Fibroblast of skin of left biceps (primary cell): ENCODE measurements at places on chromosomes 3 and 15.
A peak's percentile ranks its signal among the peaks of the same experiment; 100 is the strongest.

DNA sequence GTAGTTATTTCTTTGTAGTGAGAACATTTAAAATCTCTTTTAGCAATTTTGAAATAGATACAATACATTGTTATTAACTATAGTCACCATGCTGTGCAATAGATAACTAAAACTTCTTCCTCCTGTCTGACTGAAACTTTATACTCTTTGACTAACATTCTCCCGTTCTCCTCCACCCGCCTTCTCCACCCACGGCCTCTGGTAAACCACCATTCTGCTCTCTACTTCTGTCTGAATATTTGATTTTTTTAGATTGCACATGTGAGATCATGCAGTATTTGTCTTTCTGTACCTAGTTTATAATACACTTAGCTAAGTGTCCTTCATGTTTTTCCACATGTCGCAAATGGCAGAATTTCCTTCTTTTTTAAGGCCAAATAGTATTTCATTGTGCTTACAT, 72.8 kb upstream of the RBM5 start:
- DNase-seq = no peak

DNA sequence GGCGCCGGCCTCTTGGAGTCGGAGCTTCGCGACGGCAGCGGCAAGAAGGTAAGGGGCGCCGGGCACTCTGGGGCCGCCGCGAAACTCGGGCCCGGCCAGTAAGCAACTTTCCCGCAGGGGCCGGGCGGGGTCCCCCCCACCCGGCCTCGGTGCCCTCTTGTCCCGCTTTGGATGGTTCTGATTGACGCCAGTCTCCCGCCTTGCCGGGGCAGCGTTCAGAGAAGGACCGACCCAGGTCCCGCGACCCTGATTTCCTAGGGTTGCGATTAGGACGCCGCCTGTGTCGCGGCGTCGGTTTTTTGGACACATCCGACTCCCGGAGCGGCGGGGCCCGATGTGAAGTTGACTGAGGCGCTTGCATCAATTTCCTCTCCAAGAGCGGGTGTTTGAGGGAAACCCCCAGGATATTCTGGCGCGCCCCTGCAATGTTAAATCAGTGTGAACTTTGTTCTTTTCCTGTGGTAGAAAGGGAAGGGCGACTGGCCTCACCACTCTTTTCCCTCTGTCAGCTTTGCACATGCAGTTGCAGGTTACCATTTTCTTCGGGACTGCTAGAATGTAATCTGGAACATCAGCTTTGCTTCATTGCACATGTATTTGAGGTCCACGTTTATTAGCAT, 755 bp downstream of the PDE8A start:
- no peak for DNase-seq

GRCh38 chr3:141798448-141798845, 35.2 kb downstream of the GRK7 start:
- no peak for DNase-seq

DNA sequence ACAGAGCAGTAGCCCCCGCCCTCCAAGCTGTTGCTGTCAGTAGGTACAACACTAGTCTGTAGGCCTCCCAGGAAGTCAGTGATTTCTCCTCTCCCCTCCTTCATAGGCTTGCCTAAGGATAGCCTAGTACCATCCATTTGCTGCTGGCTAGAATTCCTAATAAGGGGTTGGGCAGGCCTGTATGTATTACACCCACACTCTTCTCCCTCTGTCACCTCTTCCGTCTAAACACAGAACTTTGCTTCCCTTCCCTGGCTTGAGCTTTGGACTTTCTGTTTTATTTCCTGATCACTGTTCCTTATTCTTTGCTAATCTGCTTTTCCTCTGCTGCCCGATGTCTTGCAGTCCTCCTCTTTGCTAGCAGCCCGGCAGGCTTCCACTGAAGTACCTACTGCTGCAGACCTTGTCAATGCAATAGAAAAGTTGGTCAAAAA, 93.4 kb upstream of the UMPS start:
- no peak for DNase-seq

DNA sequence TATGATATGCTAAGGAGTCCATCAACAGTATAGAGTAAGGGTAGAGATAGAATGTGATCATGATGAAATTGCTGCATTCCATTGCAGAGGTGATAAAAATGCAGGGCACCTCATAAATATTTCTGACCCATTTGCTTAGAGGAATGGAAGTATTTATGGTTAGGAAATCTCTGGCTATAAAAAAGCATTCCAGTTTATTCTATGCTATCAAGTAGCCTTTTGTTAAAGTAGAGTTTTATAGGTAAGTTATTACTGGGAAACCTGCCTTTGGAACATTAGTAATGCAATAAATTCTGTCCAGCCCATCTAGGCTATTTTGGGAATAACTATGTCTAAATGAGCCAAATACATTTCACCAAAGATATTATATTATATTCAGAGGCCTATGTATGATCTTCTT, 19.8 kb upstream of the STRIT1 start:
- peak; percentile 78 for DNase-seq

GRCh38 chr3:13831386-13831996, 48.4 kb downstream of the WNT7A start:
- no peak for DNase-seq

DNA sequence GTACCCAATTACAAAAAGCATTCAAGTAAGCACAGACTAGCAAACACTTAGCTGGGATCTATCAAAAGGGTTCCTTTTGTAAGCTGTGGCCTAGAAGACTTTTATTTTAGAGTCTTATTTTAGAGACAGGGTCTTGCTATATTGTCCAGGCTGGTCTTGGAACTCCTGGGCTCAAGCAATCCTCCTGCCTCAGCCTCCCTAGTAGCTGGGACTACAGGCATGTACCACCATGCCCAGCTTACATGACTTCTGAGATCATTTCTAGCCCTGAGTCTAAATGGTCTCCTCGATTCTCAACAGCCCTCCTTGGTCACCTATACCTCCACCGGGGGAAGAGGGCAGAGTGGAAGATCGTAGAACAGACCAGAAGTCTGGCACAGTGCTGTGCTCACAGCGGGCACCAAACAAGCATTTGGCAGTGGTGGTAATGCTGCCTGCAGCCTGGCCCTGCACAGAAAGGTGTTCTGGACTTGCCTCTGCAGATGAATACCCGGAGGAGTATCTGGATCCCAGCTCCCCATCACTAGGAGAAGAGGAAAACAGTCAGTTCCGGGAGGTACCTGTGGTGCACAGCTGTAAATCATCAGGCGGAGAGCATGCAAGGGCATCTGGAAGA, 2.4 kb downstream of the FAM219B start:
- no peak for DNase-seq

DNA sequence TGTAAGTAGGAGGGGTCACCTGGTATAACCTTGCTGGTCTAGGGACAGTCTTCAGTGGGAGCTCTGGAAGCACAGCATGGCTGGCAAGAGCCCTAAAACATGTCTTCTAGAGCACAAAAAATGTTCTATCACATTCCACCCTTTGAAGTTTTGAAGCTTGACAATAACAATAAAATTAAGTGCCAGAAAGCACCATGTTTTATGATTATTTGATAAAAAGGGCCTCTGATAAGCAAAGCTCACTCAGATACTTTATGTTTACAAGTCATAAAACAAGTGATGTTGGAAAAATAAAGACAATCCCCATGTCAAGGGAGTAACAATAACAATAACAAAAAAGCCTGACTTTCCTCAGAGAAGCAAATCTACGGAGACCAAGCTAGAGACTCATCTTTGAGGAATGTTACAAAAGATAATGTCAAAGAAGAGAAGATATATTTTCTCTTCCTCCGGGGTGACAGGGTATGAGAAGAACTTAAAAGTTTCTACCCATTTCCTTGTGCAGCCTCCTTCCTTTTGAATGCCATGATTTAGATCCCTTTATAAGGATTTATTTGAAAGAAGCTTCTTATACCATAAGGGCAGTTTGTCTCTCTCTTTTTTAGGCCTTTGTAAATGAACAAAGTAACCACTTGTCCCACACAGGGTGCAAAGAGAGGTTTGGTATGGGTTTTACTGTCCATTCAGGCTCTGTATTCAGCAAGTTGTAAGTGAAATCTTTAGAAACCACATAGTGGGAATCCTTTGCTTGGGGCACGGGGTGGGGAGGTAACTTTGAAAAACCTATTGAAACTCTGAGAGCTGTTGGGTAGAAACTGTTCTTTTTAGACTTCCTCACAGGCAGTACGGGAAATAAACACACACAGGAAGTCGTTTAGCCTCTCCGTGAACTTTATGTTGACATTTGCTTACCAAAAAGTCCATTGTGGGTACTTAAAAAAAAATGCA, 109.6 kb upstream of the RBMS3 start:
- DNase-seq = no peak

DNA sequence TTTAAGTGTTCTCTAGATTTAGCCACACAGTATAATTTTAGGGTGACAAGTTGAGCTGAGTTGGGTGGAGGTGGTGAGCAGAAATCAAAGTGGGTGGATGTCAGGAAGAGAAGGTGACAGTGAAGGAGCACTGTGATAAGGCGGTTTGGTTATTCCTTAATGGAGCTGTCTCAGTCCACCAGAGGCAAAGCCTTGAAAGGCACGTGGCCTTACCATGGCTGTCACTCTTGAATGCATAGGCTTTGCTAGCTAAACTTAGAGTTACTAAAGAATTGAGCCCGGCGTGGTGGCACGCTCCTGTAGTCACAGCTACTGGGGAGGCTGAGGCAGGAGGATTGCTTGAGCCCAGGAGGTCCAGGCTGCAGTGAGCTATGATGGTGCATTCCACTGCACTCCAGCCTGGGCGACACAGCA, 560 bp upstream of the TTLL13 start:
- no peak for DNase-seq

- no peak for DNase-seq
Observed at GRCh38 chr3:194364314-194364651, 5.3 kb downstream of the LRRC15 start.

- no peak for DNase-seq
Observed at GRCh38 chr15:88430051-88430450, 37.1 kb downstream of the MRPL46 start.

DNA sequence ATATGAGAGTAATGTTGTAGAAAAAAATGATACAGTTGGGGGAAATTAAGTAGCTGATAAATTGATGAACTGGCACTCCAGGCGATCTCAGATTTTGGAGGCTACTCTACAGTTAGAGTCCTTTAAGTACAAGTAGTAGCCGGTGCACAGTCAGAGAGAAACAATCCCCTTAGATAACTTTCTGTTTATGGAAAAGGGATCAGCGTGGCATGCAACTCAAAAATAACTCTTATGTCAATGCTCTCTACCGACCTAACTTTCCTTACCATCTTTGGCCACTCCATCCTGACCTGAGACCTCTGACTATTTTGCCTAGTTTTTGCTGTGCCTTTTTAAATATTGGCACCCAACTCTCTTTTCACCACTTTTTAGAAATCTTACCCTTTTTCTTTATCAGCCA, 299.6 kb downstream of the UNC13C start:
- DNase-seq = no peak

DNA sequence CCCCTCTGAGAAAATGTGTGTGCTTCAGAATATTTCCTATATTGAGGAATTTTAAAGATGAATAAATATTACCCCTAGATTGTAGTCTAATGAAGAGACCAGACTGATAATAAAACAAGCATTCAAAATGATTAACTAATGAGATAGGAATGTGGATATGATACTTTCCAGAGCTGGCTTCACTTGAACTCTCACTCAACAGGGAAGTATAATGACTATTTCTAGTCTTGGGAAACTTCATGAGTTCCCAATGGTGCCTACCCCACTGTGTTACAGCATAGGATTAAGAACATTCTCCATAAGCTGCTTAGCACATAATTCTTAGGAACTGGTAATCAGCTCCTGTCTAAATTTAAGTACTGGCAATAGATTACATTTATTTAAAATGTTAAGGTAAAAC, 261.5 kb upstream of the ZNF385D start:
- DNase-seq = no peak

DNA sequence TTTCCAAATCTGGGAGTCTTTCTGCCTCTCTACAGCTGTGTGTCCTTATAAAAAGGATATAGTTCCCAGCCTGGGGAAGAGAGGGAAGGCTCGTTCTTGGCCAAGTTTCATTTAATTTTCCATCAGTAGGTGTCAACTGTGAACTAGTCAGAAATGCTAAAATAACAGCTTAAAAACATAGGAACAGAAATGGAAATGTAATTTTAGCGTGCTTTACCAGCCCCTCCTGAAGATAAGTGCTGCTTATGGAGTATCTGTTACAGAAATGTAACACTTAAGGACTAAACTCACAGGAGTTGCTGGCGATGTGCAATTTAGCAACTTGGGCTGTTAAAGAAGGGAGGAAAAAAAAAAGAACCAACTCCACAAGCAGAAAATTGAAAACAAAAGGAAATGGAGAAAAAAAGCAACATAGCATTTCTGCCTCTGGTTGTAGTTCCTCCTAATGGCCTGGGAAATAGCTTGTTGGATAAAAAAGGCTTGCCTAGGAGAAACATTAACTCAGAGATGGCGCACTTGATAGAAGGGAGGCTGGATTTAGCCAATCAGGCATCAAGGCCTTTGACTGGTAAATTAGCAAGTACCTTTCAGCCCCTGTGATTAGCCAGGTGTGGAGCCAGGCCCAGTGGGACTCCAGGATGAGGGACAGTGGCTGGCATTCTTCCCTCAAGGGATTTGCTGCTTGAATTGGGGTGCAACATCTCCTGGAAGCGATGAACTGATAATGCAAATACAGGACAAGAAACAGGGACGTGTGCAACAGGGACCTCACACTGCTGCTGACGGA, 84.3 kb downstream of the RPLP1 start:
- no peak for DNase-seq

DNA sequence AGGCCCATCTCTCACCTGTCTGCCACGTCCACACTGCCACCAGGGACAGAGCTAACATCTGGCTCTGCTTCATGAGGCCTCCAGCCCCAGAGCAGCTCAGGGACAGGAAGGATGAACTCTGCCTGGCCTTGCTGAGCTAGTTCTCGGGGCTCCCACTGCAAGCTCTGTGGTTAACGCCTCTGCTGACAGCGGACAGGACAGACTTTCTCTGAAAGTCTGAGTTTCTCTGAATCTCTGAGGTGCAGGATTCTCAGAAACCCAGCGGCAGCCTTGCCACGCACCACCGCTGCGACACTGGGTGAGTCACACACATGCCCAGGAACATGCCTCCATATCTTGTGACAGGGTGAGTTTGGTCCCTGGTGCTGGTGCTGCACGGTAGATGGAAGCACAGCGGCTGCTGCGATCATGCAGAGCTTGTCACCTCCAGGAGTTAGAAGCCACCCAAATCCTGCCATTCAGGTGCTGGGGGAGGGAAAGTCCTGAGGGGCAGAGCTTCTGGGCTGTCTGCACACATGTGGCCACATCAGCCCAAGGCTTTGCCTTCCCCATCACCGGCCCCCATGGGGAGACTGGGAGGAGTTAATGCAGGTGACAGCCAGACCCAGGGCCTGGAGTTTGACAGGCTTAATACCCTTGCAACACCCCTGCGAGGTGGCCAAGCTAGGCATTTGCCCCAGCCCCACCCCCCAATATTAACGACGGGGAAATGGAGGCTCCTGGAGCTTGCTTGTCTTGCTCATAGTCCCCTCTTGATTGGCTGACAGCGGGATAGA, 267.0 kb downstream of the PLCL2 start:
- DNase-seq = no peak

DNA sequence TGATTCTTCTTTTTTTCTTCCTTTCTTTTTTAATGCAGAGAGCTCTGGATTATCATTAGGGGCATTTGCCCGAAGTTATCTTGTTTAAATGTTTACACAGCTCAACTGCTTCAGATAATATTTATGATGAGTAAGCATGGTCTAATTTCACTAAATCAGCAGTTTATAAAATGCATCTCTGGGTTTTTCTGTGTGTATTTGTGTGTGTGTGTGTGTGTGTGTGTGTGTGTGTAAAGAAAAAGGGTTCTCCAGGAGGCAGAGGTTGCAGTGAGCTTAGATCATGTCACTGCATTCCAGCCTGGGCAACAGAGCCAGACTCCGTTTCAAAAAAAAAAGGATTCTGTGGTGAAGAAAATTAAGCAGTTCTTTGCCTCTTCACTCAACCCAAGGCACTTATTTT, 25.9 kb upstream of the TNFSF10 start:
- DNase-seq = no peak

GRCh38 chr3:171790898-171791691, 19.2 kb downstream of the PLD1 start:
- DNase-seq = no peak
